Hematopoietic multipotent progenitor cell (in vitro differentiated cells): ENCODE measurements at places on chromosomes 5 and 9. TPM values are rescaled to one million over a fixed set of nuclear protein-coding genes. Genes with fewer than 3 reads are reported as not detected.

CDC37L1 gene
- 6.5 TPM for total RNA-seq

SHOC1 gene
- total RNA-seq: not detected

GRCh38 chr9:98607152-98607551 lies 101.6 kb downstream of the GABBR2 start:
- no peak for DNase-seq

- DNase-seq: peak; percentile 93
These were observed at the start of gene RGS14 for GRCh38 chr5:177357459-177358351. RGS14 (plus strand) TSS chr5:177357924; CDS start chr5:177358025, 101 bp downstream.

- DNase-seq: no peak
These were observed 281.9 kb downstream of the MARCHF11 start for GRCh38 chr5:15897656-15898055.

GRCh38 chr5:175872287-175873087 lies 1.1 kb downstream of the CPLX2 start:
- no peak for DNase-seq

DNA sequence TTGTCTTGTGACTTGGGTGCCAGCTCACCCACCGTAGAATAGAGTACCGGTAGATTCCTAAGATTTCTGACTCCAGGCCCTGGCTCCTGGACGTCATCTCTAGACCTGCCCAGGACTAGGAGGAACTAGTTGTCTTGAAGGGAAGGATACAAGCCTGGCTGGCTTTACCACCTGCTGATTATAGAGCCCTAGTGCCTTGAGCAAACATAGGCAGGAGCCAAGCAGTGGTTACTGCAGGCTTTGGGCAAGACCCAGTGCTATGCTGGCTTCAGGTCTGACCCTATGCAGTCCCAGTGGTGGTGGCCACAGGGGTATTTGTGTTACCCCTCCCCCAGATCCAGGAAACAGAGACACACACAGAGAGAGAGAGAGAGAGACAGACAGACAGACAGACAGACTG lies 606.2 kb downstream of the PDE4D start:
- DNase-seq: no peak

DNA sequence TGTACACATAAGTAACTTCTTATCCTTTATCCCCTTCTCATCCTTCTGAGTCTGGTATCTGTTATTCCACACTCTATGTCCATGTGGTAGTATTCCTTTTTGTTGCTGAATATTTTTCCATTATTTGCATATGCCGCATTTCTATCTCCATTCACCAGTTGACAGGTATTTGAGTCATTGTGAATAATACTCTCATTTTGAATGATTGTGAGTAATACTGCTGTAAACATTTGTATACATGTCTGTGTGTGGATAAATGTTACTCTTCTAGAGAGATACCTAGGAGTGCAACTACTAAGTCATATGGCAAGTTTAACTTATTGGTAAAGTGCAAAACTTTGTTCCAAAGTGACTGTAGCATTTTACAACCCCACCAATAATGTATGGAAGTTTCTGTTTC lies 15.6 kb downstream of the RIC1 start:
- no peak for DNase-seq

- no peak for DNase-seq
These were observed 9.7 kb upstream of the PRKACG start for GRCh38 chr9:69023650-69024049.

GRCh38 chr5:62578540-62578939 lies at the start of gene LRRC70:
LRRC70 (plus strand) TSS chr5:62578819; CDS start chr5:62579439, 620 bp downstream.
- peak; percentile 89 for DNase-seq

DNA sequence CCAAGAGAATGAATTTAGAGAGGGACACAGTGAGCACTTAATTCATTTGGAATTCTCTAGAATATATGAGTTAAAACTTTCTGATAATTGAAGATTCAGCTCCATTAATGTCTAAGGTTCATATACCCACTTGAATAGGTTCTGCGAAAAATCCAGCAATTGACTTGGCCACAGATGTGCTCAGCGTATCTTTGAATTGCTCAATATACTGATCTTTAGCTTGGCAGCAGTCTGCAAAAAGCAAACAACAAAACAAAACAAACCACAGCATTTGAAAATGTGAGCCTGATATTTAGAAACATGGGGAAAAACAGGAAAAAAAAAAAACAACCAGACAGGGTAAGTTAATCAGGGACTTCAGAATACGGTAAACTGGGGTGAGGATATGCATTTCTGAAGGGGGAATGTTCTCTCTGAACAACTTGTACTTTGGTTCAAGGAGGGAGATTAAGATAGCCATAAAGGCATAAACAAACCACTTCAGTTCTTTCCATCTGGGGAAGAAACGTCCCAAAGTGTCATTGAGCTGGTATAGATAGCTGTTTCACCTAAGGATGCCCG lies 21.4 kb downstream of the AGXT2 start:
- DNase-seq: no peak

DNA sequence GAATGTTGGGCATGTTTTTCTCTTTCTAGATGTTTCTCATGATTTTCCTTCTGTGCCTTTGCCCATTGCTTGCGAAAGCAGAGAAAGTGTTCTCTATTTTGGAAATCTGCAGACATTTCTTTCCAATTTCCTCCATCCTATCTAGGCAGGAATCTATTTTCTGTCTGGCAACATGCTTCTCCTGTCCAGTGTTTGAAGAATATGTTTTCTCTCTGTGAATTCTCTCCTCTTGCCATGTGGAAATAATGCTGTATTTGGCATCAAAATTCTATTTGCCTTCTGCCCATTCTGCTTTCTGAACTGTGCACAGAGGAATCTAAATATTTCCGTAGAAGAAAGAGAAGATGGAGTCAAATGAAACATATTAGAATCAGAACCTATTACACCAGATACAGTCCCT lies 833.3 kb downstream of the CDH9 start:
- no peak for DNase-seq

DNA sequence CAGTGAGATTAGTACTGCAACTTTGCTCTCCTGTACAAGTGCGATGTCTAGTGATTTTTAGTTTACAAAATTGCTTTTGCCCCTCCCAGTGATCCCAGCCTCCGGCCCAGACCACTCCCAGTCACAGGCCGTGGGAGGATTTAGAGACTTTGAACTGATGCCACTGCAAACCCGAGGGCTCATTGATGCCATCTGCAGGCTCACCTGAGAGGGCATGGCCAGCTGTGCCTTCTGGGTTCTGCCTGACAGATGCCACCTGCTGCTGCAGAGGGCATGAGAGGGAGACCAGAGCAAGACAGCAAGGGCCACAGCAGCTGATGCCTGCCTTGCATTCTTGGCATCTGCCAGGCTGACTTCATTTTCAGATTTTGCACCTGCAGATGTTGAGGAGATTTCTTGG lies 593.8 kb downstream of the CDK5RAP2 start:
- no peak for DNase-seq

DNA sequence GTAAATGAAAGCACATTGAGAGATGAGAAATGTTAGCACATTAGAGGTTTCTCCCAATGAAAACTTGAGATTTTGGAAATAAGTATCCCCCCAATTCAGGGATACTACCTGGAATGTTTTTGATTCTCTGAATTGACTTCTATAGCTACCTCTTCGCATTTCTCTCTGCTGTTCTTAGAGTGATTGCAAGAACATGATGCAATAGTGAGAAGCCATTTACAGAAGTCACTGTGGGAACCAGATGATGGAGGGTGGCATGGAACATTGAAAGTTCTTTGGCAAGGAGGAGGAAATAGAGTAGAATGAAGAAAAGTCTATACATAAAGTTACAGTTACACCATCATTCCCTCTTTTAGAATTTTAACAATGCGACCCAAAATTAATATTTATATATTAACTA lies 9.2 kb downstream of the NPR3 start:
- DNase-seq: no peak

MYOT gene
- not detected for total RNA-seq

DNA sequence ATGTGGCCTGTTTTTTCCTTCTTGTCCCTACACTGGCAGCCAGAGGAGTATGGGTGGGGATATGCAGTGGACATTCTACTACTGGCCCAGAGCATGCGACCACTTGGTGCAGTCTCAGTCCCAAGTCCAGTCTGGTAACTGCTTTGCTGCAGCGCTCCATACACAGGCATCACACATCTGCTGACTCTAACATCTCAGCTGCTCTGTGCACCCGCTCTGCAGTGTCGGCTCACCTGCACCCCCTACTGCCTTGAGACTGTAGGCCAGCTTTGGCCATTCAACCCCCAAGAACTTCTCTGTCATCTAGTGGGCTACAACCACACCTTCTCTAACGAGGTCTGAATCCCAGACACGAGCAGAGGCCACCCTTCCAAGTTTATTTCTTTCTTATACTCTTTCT lies 46.4 kb upstream of the SLCO6A1 start:
- DNase-seq: no peak

GRCh38 chr9:72592502-72593403 lies 71.3 kb downstream of the TMC1 start:
- peak; percentile 47 for DNase-seq

GRCh38 chr5:117805058-117805457 lies 1183.3 kb downstream of the DTWD2 start:
- DNase-seq: no peak

- no peak for DNase-seq
These were observed 37.1 kb downstream of the DMRT2 start for GRCh38 chr9:1087120-1087881.

DNA sequence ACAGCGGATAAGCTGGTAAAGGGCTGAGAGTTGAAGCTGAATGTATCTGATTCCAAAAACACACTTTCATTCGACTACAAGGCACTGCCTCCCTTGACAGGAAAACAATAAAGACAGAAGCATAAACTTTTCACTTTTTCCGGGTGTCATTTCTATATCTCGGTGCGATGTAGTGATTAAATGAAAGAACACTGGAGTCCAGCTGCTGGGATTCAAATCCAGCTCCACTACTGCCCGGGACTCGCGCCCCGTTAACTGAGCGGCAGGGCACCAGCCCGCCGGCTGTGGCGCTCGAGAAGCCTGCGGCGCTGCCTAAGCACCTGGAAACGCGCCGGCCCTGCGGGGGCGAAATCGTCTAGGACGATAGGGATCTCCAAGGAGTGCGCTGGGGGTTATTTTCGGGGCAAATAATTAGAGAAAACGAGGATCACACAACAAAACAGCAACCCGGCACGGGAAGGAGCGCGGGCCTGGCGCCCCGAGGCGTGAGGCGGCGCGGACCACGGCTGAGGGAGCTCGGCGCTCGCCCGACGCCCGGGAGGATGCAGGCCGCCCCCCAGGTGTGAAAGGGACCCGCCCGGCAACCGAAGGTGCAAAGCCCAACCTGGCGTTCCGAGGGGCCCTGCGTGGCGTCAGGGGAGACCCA lies 837 bp downstream of the UIMC1 start:
- DNase-seq: peak; percentile 64

- no peak for DNase-seq
These were observed 3.2 kb downstream of the THG1L start for GRCh38 chr5:157734436-157734835.
